ENCODE measurements at places on chromosomes 1 and 21.

- DNase-seq = no peak
Observed at GRCh38 chr1:93768380-93768863, 86.8 kb upstream of the BCAR3 start.

DNA sequence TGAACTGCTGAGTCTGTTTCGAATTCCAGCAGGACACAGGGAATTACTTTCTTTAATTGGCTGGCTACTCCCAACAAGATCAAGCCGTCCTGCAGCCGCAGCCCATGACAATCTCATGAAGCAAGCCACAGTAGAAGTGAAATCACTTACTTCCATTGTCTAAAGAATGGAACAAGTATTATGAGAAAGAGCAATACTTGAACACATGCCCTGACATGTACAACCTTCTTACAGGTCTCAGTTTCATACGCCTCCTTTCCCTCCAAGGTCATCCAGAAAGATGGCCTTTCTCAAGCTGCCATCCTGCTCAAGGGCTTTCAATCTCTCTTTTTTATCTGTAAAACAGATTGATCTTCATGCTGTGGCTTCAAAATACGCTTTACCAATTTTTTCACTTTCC is 85.1 kb downstream of the PCSK9 start:
- no peak for DNase-seq

DNA sequence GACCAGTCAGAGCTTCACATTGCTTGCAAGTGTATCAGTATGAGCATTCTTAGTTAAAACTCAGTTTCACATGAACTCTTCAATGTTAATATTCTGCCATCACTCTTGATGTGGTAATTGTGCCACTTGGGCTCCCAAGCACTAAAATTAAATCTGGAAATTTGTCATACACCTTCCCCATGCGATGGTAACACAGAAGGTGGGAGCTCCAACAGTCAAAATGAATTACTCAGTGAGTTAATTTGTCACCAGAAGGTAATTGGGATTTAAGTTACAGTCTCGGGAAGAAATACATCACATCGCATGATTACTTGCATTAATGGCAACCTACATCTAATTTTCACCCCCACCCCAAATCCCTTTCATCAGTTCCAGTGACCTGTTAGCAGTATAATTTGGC is 376.5 kb upstream of the DAB1 start:
- no peak for DNase-seq

GRCh38 chr1:56890229-56890628 is 35.6 kb downstream of the C8A start:
- no peak for DNase-seq

GRCh38 chr1:9654834-9655723 is 3.5 kb downstream of the PIK3CD start:
- DNase-seq = peak; percentile 53

DNA sequence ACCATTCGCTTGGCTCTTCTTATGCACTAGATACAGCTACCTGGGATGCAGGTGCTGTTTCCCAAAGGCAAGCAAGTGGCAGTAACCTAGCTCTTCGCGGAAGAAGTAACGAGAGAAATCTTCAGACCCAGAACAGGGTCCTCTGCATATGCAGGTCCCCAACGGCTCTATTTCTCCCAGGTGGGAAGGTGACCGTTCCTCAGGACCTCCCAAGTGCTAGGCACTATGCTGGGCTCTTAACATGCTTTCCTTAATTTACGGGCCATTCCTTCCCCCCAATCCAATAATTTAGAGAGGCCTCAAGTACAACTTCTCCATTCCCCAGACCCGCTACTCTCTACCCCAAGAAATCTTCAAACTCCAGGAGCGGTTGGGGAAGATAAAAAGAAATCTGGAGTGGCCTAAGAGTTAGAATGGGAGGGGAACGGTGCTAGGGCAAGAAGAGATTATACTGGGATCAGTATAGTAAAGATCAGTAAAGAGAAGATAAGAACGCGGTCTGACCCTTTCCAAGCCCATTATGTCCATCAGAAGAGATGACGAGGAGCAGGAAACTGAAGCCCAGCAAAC is 410 bp downstream of the TXNDC12 start:
- no peak for DNase-seq

DNA sequence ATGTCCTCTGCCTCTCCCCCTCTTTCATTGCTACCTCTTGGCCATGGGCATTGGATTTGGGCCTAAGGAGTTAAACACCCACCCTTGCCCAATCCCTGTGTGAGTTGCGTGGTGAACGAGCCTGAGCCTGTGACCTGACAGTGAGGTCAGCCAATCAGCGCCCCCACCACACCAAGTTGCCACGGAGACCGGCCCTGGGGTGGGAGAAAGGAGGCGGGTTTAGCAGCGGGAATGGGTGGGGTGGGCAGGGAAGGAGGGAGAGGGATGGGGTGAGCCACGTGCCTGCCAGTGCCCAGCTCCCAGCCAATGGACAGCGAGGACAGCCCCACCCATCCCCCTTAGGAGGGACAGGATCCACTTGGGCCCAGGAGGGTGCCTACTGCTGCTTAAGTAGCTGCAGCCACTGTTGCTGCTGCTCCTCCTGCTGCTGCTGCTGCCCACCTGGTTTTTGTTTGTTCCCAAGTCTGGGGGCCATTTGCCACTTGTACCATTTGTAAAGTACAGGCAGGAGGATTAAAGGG is 9.5 kb downstream of the ZBTB7B start:
- DNase-seq = peak; percentile 66

- no peak for DNase-seq
Observed at GRCh38 chr1:44210595-44210994, 2.7 kb upstream of the DMAP1 start.

- DNase-seq = peak; percentile 17
Observed at GRCh38 chr1:30852026-30852425, 56.5 kb downstream of the SDC3 start.

GRCh38 chr21:46605767-46606426 is 1.0 kb upstream of the S100B start:
- DNase-seq = peak; percentile 75

DNA sequence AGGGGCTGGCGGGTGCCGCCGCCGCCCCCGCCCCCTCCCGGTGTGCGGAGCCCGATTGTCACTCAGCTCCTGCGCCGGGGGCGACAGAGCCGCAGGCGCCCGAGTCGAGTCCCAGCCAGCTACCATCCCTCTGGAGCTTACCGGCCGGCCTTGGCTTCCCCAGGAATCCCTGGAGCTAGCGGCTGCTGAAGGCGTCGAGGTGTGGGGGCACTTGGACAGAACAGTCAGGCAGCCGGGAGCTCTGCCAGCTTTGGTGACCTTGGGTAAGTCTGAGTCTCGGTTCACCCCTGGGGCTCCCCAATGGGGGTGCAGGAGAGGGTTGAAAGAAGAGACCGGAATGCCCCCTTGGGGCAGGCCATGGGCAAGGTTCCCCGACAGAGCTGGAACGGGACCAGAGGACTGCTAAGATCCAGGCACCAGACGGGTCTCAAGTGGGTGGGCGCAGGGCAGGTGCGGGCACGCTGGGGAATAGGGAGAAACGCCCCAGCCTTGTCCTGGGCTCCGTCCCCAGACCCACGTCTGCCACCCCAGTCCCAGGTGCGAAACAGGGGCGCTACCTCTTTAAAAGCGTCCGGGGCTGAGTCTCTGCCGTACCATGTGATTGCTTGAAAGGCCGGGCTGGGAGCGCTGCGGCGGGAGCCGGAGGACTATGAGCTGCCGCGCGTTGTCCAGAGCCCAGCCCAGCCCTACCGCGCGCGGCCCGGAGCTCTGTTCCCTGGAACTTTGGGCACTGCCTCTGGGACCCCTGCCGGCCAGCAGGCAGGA is at the start of gene ADORA1:
TSS of gene ADORA1 (plus strand) at position 61 of the 765 bp plus-strand sequence. CDS start 1,116 bp downstream, outside the sequence.
- peak; percentile 12 for DNase-seq

GRCh38 chr1:16978567-16979474 is 1.6 kb downstream of the MFAP2 start:
- no peak for DNase-seq

DNA sequence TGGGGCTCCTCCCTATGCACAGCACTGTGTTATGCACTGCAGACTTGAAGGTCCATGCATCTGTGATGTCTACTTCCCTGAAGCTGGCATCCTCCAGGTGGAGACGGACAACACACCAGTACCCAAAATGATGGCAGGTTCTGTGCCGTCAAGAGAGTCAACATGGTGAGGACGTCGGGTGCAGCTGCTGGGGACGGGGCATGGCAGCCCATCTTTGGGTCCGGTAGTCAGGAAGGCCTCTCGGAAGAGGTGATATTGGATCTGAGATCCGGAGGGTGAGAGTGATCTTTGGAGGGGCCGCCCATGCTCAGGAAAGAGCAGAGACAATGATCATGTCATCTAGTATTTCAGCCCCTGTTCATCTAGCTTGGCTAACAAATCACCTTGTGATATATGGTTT is 104.1 kb downstream of the RIPK4 start:
- DNase-seq = no peak

- no peak for DNase-seq
Observed at GRCh38 chr1:110736900-110737605, 62.3 kb upstream of the KCNA3 start.
